ENCODE measurements at places on chromosomes 6 and 20.

DNA sequence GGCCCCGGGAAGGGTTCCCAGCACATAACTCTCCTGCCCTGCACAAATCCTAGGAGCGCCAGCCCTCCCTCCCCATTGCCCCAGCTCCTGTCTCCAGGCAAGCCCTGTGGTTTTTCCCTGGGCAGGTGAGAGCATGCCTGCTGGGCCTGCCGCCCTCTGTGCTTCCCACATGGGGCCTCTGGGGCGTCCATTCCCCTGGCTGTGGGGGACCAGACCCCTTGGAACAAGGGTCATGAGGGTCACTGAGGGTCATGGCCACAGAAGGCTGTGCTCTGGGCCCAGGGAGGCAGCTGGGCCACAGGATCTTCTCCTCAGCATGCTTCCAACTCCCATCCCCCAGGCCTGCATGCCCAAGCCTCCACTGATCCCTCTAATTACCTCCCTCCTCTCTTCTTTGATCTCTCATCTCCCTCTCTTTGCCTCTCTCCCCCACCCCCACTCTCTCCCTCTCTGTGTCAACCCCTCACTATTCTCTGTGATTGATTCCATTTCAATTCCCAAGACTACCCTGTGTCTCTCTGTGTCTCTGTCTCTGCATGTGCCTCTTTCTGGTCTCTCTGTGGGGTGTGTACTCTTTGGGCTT lies 6.1 kb downstream of the MDFI start:
- DNase-seq, result no peak

DNA sequence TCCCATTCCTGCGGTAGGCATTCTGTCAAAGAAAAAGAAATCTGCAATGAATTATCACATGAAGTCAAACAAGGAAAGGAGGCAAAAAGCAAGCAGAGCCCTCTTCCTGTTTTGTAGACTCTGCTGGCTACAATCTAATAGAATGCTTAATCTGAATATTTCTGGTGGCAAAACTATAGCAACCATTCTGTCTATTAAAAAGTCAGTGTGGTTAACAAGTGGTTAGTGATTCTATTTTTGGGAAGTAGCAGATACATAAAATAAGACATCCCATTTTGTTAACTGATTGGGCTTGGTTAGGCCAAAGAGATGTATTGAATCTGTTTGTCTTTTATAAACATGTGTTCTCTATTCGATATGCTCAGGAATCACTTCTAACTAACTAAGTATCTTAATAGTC lies 442.3 kb downstream of the CDC5L start:
- DNase-seq, result no peak

GRCh38 chr20:16191496-16191895 lies 381.8 kb downstream of the KIF16B start:
- no peak for DNase-seq

- no peak for DNase-seq
Measured at GRCh38 chr6:41209547-41210320, 8.8 kb upstream of the TREML2 start.

GRCh38 chr6:2168480-2168879 lies 76.9 kb downstream of the GMDS start:
- DNase-seq, result no peak

DNA sequence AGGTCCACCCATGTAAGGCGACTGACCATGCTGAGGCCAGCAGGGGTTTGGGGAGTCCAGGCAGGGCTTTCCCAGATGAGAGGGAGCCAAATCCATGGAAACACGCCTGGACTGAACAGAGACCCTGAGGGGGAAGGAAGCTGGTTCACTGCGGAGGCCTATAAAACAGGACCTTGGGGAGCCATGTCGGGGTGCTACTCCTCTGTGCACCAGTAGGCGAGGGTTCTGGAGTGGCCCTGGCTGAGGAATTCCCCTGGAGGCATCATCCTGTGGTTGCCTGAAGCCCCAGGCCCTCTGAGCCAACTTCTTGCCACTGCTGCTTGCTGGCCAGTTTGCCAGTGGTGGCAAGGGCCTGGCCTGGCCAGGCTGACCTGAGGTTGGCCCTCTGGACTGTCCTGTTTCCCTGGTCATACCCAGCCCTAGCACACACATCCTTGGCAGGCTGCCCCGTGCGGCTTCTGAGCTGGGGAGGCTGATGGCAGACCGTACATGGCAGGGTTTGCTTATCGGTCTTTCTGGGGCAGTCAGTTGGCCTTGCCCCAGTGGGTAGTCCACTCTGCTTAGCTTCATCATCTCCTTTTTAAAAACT lies 2.2 kb upstream of the LRRN4 start:
- DNase-seq, result no peak

DNA sequence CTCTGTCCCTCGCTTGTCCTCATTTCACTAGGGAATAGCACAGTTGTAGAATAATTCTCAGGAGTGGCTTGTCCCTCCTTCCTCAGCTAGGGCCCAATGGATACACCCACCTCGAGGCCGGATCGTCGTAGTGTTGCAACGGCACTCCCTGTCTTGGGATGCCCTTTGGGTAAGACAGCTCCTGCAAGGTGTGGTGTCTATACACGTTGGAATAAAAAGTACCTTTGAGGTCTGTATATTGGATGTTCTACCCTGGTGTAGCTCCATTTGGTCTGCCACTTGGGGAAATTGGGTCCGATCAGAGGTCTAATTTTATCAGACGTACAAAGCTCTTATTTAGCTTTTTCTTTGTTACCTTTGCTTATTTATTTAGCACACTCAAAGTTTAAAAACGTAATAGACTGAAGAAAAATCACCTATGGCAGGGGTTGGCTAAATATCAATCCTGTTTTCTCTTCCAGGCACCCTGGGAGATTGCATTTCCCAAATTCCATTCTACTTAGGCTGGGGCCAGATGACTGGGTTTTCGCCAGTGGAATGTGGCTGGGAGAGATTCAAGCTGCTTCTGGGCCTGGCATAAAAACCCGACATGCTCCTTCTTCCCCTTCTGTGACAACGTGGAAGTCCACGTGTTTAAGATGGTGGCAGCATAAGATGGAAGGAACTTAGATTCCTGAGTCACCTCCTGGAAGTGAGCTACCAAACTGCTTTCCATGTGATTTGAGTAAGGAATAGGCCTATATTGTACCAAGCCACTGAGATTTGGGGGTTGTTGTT lies 82.3 kb upstream of the CD83 start:
- no peak for DNase-seq

GRCh38 chr6:135084916-135085269 lies 30.3 kb upstream of the HBS1L start:
- no peak for DNase-seq

DNA sequence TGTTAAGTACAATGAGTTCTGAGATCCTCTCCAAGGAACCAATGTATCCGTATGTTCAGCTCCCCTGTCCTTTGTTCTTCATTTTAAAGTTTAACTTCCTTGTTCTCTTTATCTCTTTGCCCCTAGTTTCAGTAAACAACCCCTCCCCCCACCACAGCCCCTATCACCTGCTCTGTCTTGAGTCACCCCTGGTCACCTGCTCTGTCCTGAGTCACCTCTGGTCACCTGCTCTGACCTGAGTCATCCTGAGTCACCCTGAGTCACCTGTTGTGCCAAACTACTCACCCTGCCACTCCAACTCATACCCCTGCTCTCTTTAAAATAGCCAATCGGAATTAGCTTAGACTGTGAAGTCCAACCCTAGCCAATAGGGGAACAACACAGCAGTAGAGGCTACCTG lies 288.7 kb upstream of the CDYL start:
- DNase-seq, result no peak

Measured in Ammon's horn (tissue), 1 donor.